C1 segment of cervical spinal cord (tissue), 14 donors: ENCODE measurements at places on chromosomes 7 and 10.

DNA sequence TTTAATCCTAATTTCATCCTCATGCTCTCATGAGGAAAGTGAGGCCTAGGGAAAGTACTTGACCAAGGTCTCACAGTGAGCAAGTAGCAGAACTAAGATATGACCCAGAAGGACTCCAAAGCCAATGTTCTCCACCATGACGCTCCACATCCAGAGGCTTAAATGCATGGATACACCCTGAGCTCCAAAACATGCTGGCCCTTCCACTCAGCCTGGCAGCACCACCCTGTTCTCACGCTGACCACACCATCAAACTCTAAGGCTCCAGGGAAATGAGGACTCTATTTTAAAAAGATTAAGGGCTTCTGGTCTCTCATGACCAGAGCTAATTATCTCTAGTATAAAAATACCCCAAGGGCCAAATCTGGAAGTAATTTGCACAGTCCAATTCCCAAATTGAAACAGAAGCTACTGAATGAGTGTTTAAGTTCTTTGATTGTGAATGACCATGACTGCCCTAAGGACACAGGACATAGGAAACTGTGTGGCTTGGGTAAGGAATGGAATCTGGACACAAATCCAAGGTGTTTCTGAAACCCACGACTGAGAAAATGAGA lies 71.1 kb upstream of the ABLIM1 start:
- no peak for DNase-seq

DNA sequence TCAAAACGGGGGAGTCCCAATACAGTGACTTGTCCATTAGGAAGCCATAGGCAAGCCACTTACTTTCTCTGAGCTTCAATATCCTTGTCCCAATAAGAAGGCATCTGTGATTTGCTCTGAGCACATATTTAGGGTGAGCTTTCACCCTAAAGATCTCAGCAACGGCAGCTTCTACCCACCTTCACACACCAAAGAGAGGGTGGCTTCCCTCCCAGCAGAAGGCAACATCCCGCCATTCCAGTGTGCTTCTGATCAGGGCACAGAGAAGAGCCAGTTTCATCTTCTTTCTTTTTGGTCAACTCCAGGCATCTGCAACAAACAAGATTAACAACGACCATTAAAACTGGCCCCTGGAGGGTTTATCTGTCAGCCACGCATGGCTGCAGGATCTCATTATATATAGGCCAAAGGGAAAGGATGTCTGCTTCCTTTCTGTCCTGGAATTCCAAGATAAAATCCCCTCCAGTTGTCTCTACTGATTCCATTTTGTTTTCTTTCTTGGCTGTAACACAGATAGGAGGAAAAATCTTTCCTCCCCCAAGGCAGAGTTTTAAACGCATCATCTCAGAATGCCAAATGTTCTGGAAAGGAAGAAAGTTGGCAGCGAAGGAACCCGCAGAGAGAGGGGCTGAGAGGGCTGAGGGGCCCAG lies 491 bp upstream of the SH2D4B start:
- no peak for DNase-seq

- DNase-seq, result no peak
These were observed 1.1 kb downstream of the RADIL start for GRCh38 chr7:4882169-4883032.

GRCh38 chr10:22436526-22436892 lies 91.2 kb downstream of the SPAG6 start:
- peak; percentile 72 for DNase-seq

- peak; percentile 91 for DNase-seq
These were observed at the start of gene IPMK for GRCh38 chr10:58267713-58268453. TSS of gene IPMK (minus strand) at chr10:58267894. CDS start at chr10:58267611, 283 bp downstream.

DNA sequence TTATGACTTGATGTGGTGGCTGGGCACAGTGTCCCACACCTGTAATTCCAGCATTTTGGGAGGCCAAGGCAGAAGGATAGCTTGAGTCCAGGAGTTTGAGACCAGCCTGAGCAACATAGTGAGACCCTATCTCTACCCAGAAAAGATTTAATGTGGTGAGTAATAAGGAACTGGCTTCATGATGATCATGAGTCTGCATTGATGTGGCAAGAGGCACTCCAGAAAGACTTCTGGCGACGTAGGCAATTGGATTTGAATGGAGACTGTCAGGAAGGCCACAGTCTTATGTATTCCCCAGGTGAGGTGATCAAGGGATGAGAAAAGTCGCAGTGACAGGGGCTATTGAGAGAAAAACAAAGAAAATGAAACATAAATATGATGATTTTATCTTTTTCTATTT lies 138.0 kb downstream of the CACNB2 start:
- no peak for DNase-seq

DNA sequence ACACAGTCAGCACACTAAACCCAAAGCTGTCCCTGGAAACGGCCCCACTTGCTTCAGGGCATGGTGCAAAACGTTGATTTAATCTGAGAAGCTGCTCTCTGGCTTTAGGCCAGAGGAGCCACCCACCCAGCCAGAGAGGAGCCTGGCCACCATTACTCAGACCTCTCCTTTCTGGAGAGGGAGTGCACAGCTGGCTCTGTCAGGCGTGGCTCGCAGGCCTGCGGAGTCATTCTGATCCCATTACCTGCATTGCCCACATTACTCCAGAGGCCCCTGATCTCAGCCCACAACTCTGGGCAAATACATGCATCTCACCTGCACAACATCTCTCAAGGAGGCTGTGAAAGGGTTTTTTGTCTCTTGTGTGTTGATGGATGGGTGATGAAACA lies 370.0 kb upstream of the IGFBP3 start:
- no peak for DNase-seq
